ENCODE measurements at places on chromosomes 13 and 19.

- peak; percentile 51 for DNase-seq
Measured at GRCh38 chr13:78602561-78603239, 652 bp downstream of the POU4F1 start.

DNA sequence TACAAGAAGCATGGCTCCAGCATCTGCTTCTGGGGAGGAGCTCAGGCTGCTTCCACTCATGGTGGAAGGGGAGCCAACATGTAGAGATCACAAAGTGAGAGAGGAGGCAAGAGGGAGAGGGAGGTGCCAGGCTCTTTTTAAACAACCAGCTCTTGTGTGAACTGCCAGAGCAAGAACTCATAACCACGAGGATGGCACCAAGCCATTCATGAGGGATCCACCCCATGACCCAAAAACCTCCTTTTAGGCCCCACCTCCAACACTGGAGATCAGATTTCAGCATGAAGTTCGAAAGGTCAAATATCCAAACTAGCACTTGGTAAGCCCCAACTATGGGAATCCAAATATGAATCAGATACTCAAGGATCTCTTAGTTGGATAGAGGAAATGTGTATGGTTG, 131.2 kb downstream of the RXFP2 start:
- DNase-seq = no peak

- peak; percentile 62 for DNase-seq
Measured at GRCh38 chr19:1220976-1221903, 15.7 kb downstream of the STK11 start.

- peak; percentile 75 for DNase-seq
Measured at GRCh38 chr13:60397704-60398378, 821 bp downstream of the TDRD3 start.

GRCh38 chr13:89238496-89238895, 1567.3 kb downstream of the SLITRK5 start:
- DNase-seq = no peak

DNA sequence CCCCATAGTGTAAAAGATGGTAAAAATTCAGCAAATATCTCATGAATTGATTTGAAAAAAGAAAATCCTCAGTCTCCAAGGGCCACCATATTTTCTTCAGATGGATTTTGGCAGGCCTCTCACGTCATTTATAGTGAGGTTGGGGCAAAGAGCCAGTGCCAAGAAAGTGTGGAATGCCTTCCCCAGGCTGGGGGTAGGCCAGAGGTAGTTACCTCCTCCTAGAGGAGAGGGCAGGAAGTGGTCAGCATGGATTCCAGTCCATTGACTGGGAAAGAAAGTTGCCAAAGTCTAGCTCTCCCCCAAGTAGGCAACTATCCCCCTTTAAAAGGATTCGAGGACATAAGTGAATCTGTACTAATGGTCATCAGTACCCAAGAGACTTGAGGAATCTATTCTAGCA, 68.4 kb upstream of the KCTD4 start:
- DNase-seq = no peak

GRCh38 chr19:3698386-3698950, 1.8 kb downstream of the PIP5K1C start:
- no peak for DNase-seq

GRCh38 chr13:49935171-49936074, 717 bp downstream of the SPRYD7 start:
- peak; percentile 85 for DNase-seq

DNA sequence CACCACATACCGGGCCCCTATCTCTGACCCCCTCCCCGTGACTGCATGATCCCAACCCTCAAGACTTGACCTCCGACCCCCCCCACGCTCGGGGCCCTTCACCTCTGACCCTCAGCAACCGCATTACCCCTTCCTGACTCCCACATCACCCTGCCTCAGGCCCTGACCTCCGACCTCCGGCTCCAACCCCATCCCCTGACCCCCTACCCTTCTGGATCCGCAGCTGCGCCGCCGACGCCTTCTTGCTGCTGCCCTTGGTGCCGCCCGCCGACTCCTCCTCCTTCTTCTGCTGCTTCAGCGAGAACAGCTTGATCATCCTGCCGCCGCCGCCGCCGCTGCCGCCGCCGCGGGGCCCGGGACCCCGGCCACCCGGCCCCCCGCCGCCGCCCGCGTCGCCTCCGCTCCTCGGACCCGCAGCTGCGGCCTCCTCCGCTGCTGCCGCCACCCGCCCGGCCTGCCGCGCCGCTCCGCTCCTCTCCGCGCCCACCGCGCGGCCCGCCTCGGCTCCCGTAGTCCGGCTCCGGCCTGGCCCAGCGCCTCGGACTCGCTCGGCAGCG, at the start of gene UBE2M:
UBE2M (minus strand) TSS at position 546 of the 557 bp plus-strand sequence; CDS start at position 316, 230 bp downstream.
- DNase-seq = no peak

DNA sequence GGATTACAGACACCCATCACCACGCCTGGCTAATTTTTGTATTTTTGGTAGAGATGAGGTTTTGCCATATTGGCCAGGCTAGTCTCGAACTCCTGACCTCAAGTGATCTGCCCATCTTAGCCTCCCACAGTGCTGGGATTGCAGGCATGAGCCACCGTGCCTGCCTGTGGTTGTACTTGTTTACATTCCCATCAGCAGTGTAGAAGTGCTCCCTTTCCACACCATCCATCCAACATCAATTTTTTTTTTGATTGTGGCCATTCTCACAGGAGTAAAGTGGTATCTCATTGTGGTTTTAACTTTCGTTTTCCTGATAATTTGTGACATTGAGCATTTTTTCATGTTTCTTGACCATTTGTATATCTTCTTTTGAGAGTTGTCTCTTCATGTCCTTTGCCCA, 1019.4 kb upstream of the SLC10A2 start:
- DNase-seq = no peak

DNA sequence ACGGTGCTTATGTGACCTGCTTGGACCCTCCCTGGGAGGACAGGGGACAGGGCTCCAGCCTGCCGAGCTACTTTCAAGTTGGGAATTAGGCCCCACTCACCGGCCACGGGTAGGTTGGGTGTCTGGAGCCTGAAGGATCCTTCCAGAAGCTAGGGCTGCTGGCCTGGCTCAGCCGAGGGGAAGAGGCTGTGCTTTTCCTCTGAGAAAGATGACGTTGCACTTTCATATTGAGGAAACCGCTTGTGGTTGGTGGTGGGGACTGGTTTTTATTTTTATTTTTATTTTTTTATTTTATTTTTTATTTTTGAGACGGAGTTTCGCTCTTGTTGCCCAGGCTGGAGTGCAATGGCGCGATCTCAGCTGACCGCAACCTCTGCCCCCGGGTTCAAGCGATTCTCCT, at the start of gene TMEM150B:
TMEM150B (minus strand) TSS at position 170 of the 400 bp plus-strand sequence. CDS start 4,305 bp downstream, outside the sequence.
- peak; percentile 82 for DNase-seq

DNA sequence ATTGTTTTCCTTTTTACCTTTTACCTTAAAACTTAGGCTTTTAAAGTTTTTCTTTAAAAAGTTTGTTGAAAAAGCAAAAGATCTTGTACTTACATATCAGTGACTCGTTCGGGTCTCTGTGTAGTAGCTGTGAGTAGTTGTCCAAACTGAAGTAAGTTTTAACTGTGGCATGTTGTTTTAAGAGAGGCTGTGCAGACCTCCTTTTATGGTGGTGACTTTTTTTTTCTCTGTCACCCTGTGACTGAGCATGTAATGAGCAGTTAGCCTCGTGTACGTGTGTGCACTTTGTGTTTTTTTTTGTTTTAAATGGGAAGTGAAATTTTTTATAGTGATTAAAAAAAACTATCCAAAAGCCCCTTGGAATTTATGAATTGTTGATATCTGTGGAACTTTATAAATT, at the start of gene GPR183:
GPR183 (minus strand) TSS at position 153 of the 400 bp plus-strand sequence. CDS start 11,254 bp downstream, outside the sequence.
- DNase-seq = peak; percentile 96

GRCh38 chr13:83780227-83780626, 102.0 kb downstream of the SLITRK1 start:
- DNase-seq = no peak

GRCh38 chr13:29991343-29991742, 140.9 kb upstream of the UBL3 start:
- no peak for DNase-seq

DNA sequence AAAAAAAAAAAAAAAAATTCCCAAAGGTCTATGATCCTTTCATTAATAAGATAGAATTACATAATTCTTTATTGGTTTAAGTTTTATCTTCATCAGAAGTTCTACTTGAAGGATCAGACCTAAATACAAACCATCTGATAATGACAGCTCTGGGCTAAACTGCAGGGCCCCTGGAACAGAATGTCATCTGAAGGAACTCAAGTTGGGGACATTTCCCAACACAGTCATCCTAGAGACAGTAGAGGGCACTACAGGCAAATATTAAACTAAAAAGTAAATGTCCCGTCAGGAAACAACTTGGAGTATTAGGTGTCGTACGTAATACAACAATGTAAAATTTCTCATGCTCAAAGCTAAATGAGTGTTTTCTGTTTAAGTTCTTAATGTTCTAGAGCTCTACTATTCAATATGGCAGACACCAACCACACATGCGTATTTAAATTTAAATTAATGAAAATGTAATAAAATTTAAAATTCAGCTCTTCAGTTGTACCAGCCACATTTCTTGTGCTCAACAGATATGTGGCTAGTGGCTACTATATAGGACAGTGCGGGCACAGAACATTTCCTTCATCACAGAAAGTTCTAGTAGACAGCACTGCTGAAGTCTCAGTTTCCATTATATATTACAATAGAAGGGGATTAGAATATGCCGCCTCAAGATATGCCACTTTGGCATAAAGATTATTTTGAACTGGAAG, 21.8 kb upstream of the NAXD start:
- DNase-seq = peak; percentile 85

Data from suppressor macrophage treated with lipopolysaccharide for 1 hour (primary cell).